Esophagus mucosa (tissue), 1 donor: ENCODE measurements at places on chromosomes 16 and 17.
A peak's percentile ranks its signal among the peaks of the same experiment; 100 is the strongest.

DNA sequence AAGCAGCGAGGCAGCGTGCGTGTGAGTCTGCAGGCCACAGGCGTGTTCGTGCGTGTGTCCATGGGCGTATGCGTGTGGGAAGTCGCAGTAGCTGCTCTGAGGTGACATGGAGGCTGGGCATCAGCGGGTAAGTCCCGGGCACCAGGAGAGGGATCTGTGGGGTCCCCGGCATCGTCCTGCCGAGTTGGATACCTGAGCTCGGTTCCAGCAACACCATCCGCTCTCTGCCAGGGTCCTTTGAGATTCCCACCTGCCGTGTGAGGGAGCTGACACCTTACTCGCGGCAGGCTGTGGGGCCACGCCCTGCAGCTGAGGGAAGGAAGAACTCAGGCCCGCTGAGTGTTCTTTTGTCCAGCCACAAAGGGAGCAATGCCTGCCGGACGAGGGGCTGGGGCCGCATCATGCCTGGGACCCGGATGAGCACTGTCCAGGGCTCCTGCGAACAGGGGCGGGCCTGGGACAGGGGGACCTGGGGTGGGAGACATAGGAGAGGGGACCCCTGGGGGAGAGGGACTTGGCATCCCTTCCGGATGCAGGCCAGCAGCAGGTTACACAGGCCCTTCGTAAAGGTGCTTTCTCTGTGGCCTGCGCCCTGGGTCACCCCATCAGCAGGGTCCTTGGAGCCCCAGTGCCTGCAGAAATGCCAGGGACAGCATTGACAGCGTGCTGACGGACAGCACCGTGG is 5.0 kb upstream of the SNAI3 start:
- no peak for ATAC-seq

DNA sequence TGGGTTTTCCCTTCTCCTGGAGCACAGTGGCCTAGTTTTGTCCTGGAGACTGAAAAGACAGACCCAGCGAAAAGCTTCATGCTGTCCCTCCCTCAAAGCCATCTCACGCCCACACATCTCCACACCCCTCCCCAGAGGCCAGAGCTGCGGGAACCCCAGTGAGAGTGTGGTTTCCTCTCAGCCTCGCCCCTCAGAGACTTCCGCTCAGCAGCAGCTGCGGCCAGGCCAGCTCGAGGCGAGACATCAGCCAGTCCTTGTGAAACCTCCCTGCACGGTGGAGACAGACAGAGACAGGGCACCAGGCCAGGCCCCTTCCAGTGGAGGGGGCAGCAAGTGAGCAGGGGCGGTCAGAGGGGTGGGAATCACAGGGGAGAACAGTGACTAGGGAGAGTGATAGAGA is 77.0 kb upstream of the TNRC6C start:
- peak; percentile 76 for ATAC-seq

- ATAC-seq: no peak
These were observed 87.6 kb downstream of the SPACA3 start for GRCh38 chr17:33079201-33079600.

DNA sequence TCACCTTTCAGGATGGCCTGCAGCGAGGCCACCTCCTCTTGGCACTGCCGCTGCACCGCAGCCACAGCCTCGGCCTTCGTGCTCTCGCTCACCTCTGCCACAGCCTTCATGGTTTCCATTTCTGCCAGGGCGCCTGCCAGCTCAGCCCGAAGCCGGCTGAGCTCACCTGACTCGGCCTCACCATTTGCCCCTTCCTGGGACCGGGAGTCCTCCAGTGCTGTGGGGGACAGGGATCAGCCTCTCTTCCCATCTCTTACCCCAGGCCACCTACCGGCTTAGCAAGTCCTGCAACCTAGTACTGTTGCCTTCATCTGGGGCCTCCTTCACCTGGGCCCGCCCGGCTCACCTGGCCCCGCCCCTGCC is 658 bp downstream of the RABEP2 start:
- ATAC-seq: no peak

- peak; percentile 92 for ATAC-seq
These were observed 271.3 kb downstream of the PARN start for GRCh38 chr16:14358697-14359305.

- ATAC-seq: no peak
These were observed 10.4 kb downstream of the NCBP3 start for GRCh38 chr17:3835410-3836229.

- ATAC-seq: no peak
These were observed 50.0 kb downstream of the TENT4B start for GRCh38 chr16:50202926-50203624.

DNA sequence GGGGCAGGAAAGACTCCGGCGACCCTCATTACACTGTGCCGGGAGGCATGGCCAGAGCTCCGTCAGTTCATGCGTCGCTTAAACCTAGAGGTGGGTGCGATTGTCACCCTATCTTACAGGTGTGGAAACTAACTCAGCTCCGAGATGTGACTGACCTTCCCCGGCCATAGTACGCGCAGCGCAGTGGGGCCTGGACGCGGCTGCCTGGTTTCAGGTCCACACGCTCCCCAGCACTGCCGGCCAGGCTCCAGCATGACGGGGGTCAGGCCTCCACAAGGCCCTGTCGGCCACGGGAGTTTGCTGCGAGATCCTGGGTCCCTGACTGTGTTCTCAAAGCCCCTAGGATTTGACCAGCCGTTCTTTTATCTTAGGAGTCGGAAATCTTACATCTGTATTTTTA is 34.4 kb downstream of the JPH3 start:
- no peak for ATAC-seq

DNA sequence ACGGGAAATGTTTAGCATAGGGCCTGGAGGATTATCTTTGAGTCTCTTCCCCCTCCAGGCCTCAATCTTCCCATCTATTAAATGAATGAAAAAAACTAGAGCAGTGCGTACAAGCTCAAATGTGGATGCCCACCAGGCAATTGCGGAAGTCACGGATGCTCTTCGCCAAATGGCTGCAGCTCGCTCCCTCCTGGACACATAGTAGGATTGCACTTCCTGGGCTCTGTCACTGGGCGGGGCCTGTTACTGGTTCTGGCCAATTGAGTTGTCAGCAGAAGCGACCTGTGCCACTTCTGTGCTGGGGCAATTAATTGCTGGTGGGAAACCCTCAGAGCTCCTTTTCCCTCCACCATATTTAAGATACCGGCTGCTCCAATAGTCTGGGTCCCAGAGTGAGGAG is 168.2 kb upstream of the IRX6 start:
- no peak for ATAC-seq

DNA sequence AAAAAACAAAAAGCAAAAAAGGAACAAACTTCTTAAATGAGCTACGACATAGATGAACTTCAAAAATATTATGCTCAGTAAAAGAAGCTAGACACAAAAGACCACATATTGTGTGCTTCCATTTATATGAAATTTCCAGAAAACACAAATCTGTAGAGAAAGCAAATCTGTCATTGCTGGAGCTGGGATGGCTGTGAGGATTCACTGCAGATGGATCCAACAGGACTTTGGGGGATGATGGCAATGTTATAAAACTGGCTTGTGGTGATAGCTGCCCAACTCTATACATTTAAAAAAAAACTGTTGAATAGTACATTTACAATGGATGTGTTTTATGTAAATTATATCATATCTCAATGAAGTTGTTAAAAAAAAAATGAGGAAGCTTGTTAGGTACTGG is 52.6 kb upstream of the MAP3K14 start:
- ATAC-seq: no peak
